Stimulated activated CD4-positive, alpha-beta T cell treated with anti-CD3 and anti-CD28 coated beads, Interleukin-15, amount 100 ng/mL, for 1 hour (primary cell): ENCODE measurements at places on chromosomes 11 and 22.

DNA sequence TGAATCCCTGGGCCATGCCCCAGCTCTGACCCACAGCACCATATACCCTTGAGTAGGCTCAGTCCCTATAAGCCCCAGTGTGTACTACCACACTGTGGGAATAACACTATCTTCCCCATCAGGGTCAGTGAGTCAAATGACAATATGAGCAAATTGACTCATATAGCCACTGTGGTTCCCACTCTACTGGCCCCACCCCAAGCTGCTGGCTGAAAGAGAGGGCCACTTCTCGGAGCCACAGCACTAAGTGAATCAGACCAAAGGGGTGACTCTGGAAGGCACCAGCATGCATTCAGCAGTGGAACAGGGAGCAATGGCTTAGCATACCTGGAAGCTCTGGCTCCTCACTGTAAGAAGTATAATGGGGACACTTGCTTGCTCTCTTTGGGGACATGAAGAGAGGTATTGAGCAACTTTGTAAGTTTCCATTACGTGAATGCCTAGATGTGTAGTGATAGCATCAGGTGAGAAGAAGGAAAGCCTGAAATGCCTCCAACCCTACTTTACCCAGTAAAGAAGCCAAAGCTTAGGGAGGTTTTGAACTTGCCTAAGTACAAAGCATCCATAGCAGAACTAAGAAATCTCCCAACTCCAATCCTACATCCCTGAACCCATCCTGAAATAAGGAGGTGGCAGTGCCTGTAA, 13.5 kb downstream of the CD59 start:
- no peak for DNase-seq

DNA sequence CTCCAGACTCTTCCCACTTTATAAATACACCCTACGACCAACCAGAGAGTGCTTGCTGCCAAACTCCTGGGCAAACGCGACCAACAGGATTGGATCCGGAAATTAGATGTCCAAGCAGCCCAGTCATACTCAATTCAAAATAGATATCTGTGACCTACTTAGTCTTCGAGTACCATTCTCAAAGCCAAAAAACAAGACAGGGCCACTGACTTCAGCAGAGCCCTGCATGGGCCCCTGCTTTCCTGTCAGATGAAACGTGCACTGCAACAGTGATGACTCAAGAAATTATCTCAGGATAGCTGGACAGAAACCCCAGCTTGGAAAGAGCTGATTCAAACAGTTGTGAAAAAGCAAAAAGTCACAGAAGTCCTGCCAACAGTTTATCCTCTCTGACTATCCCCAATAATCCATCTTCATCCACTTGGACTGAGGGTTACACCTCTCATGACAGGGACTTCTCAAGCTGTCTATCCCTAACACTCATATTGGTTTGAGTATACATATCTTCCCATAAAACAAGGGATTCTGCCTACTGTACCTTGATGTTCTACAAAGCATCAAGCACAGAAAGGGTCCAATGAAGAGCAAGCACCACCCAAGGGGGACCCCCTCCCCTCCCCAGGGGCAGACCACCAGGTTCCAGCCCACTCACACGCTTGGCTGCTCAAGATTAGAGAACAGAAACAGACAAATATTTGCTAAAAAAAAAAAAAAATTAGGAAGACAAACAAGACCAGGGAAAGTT, 17.4 kb downstream of the SMCO4 start:
- DNase-seq = no peak

GRCh38 chr11:29482510-29482909, 534.3 kb downstream of the KCNA4 start:
- no peak for DNase-seq

GRCh38 chr11:14036469-14036868, 73.9 kb downstream of the SPON1 start:
- no peak for DNase-seq
